ENCODE measurements at places on chromosomes 5 and 9. TPM values are rescaled to one million over a fixed set of nuclear protein-coding genes. Genes with fewer than 3 reads are reported as not detected.

The FTMT gene
- not detected for total RNA-seq

GRCh38 chr9:137141976-137142936 lies 3.3 kb downstream of the GRIN1 start:
- peak; percentile 26 for DNase-seq

- DNase-seq = no peak
These were observed 117.5 kb downstream of the MED10 start for GRCh38 chr5:6260846-6261245.

GRCh38 chr5:56060276-56061110 lies 65.7 kb upstream of the IL6ST start:
- no peak for DNase-seq

- no peak for DNase-seq
These were observed 1.6 kb downstream of the HTR1A start for GRCh38 chr5:63960646-63961045.

- no peak for DNase-seq
These were observed 190.1 kb downstream of the CWC27 start for GRCh38 chr5:64958757-64959391.

GRCh38 chr5:175672976-175673648 lies 15.2 kb downstream of the HRH2 start:
- no peak for DNase-seq

- no peak for DNase-seq
These were observed 159.1 kb downstream of the ROR2 start for GRCh38 chr9:91790917-91791316.

- no peak for DNase-seq
These were observed 47.0 kb downstream of the RAPGEF1 start for GRCh38 chr9:131692612-131693562.

DNA sequence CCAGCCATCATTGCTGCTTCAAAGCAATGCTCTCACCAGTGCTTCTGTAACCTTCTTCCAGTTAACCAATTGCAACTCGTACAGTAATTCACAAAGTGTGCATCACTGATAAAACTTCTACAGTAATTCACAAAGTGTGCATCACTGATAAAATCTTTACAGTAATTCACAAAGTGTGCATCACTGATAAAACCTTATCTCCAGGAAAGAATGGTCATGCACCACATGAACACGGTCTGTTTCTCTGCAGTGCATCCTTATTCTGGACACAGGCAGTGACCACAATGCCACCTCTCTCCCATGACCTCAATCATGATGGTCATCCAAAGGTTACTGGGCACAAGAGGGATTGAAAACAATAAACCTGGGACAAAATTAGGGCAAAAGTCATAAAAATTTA lies 153.6 kb downstream of the TSSK1B start:
- no peak for DNase-seq

DNA sequence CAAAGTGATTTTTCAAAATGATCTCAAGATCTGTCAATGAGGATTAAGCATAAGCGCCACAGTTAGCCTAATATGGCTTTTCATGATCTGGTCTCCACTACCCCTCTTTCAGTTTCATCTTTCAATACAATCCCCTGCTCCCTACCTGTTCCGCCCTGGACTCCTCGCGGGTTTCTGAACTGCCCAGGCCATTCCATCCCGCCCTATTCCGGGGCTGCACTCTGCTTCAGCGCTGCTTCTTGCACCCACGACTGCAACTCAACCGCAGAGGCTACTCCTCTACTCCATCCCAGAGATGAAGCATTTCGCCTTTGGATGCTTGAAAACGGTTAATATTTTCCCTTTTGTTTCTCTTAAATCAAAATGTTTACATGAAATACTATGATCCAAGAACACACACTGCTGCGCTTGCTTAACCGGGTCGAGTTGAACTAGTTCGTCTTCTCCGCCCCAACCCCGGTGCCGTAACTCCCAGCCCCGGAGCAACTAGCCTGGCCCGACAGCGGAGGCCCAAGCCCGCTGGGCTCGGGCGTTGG lies 716 bp upstream of the OTULIN start:
- DNase-seq = peak; percentile 31

GRCh38 chr9:38081356-38082108 lies 12.5 kb upstream of the SHB start:
- no peak for DNase-seq

- DNase-seq = peak; percentile 79
These were observed 99.0 kb downstream of the GTF3C4 start for GRCh38 chr9:132768932-132769905.

- DNase-seq = peak; percentile 94
These were observed 31.4 kb downstream of the COL15A1 start for GRCh38 chr9:98974994-98975712.

DNA sequence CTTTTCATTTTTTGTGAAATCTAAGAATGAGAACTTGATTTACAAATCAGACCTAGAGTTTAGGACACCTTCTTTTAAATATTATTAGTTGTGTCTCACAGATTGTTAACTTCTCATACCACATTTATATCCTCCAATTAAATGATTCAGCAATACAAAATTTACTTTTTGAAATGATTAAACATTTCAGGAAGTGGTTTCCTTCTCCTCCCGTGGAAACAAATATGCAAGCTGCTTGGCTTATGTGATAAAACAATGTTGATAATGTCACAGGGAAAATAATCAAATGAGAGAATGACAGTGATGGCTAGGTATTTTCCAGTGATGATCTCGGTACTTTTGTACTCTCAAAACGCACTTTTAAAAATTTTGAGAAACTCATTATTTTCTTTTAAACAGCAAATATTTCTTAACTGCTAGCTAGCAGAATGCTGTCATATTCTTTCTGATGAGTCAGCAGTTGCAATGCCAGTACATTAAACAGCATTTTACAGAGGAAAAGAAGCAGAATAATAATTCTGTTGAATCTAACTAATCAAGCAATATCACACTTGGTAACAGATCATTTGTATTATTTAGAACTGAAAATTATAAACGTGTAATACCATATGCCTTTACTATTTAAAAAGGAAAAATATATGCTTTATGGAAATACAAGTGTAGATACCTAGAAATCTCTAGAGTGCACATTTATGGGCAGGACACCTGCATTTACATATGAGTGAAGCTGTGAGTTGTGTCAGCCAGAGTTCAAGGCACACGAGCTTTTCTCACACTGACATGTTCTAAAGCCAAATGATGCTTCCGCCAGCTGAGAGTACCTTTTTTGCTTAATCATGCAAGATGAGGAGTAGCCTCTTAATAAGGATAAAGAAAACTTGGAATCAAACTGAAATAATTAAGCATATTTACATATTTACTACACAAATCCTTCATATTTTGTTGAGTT lies 53.6 kb upstream of the CDH18 start:
- no peak for DNase-seq

DNA sequence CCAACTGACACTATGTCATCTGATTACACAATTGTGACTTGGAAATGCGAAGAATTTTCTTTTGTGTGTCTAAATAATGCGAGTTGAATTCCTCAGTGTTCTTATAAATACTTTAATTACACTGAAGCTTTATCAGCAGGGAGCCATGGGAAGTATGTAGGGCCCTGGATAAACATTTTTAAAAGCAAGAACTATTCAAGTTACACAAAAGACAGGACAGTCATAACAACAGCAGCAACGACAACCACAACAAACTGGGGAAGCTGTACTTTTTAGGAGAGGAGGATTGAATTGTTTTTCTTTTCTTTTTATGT lies 250.3 kb upstream of the ZNF608 start:
- DNase-seq = no peak

DNA sequence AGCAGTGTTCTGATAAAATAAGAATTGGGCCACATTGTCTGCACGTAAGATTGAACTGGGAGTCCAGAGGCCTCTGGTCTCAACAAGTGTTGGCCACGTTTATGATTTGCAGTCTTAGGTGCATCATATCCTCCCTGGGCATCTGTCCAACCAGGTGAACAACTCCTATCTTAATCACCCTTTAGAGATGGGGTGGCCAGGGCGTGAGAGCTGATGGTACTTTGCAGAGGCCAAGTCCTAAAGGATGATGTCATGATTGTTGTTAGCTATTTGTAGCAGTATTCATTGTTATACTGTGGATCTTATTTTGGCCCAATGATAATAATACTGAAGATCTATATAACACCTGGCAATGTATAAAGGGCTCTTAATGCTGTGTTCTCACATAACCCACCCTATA lies 73.2 kb upstream of the RARS1 start:
- DNase-seq = no peak

GRCh38 chr9:90778746-90779145 lies 22.9 kb upstream of the SYK start:
- DNase-seq = no peak

DNA sequence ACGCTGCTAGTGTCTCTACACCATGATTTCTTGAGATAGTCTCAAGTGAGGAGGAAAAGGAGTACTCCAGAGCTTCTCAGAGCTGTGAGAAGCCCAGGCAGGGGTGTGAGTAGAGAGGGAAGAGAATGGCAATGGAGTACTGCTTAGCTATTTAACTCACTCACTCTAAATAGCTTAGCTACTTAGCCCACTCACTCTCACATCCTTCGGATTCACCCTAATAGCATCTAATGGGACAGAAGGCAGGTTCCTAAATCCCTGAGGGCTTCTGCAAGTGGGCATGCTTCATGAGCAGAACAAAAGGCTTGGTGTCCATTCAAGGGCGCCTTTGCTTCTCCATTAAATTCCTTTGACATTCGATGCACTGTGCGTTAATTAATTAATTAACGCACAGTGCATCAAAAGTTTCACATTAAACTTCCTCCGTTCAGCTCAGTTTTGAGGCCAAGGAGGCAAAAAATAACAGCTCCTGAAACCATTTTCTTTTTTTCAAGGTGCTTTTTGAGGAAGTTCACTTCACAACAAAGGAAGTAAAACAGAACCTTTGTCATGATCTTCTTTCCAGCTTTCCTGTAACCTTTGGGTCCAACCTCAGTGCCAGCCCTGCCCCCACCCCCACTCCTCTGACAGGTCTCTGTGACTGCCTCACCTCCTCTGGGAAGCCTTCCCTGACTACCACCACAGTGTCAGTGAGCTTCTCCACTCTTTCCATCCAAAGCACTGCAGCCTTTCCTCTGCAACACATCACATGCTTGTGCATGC lies 294.0 kb downstream of the SEC61B start:
- DNase-seq = no peak

- no peak for DNase-seq
These were observed 28.4 kb downstream of the TENT2 start for GRCh38 chr5:79640571-79641055.

The OTULINL gene
- 2.8 TPM for total RNA-seq

GRCh38 chr5:139146809-139147482 lies 51.2 kb downstream of the SIL1 start:
- no peak for DNase-seq

GRCh38 chr5:138601444-138601843 lies 26.2 kb upstream of the HSPA9 start:
- no peak for DNase-seq

- no peak for DNase-seq
These were observed 12.5 kb upstream of the CCNJL start for GRCh38 chr5:160324886-160325285.

DNA sequence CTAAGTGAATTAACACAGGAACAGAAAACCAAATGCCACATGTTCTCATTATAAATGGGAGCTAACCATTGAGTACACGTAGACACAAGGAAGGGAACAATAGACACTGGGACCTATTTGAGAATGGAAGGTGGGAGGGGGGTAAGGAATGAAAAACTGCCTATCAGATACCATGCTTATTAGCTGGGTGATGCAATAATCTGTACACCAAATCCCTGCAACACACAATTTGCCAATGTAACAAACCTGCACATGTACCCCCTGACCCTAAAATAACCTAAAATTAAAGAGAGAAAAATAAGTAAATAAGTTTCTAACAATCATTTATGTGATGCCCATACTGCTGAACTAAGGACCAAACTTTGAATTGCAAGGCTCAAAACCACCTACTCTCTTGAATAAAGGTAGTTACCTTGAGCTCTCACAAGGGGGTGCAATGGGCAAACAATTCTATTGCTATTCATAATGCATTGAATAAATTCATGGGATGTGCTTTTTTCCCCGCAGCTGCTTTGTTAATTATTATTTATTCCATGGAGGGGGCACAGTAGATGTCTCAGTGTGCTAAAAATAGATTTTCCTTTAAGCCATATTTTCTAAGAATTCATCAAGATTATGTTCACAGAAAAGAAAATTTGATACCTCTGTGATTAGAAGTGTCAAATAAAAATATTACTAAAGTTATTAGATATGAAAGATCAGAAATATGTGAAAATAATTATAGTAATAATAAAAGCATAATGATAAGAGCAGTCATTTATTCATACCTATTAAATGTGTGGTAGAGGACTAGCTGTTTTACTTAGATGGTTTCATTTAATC lies 76.2 kb upstream of the PTPN3 start:
- no peak for DNase-seq

The KIF4B gene
- total RNA-seq = 0.08 TPM

The IFNA21 gene
- total RNA-seq = not detected

GRCh38 chr5:131209506-131210150 lies 38.9 kb downstream of the LYRM7 start:
- no peak for DNase-seq

The NRARP gene
- total RNA-seq = 6.8 TPM

- no peak for DNase-seq
These were observed 1.8 kb downstream of the LPCAT1 start for GRCh38 chr5:1521671-1522600.

The BRINP1 gene
- 1.6 TPM for total RNA-seq

DNA sequence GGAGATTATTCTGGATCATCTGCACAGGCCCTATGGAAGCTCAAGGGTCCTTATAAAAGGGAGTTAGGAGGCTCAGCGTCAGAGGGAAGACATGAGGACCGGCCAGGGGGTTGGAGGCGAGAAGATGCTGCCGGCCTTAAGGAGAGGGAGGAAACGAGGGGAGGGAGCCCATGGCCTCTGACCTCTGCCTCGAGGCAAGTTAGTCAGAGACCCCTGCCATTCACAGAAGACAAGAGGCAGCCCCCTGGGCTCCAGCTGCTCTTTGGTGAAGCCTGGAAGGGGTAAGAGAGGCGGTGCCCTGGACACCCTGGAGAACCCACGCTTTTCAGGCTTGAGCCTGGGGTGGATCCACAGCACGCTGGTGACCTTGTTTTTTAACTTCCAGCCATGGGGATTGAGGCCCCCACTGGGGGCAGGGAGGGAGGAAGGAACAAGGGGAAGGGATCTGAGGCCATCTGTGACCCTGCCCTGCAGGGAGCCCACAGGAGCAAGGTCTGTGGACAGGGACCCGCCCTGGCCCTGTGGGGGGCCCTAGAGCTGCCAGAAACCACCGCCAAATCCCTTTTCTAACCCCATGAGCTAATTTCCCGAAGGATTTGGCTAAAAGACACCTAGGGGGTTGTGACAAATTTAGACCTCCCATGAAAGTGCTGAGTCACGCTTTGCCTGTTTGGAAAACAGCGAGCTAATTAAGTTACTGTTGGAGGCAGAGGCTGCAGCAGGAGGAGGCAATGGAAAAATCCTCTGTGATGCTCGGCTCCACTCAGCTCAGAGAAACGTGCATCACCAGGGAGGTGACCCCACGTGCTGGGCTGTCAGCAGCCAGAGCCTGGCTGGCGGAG lies 49.7 kb downstream of the OLFM1 start:
- no peak for DNase-seq

DNA sequence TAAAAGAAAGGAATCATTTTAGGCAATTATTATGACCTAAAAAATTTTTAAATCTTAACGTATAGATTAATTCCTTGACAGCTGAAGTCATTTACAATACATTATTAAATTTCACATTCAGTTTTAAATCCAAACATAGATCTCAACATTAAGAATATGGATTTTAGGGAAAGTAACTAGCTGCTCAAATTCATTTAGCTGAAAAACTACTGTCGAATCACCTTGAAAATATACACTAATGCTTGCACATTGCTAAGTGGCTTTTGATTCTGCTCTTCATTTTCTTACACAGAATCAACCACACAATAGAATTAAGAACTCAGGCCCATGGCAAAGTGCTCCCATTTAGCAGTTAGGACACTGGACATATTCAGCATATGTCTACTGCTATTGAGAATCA lies 454.2 kb downstream of the RAB3C start:
- no peak for DNase-seq

The NDUFA8 gene
- 265 TPM for total RNA-seq

The PCDHA3 gene
- 0.20 TPM for total RNA-seq

All from right cardiac atrium (tissue), 5 donors.